ENCODE measurements at places on chromosomes 13 and 19.

- no peak for DNase-seq
These were observed 200.2 kb downstream of the KATNAL1 start for GRCh38 chr13:30107121-30107520.

DNA sequence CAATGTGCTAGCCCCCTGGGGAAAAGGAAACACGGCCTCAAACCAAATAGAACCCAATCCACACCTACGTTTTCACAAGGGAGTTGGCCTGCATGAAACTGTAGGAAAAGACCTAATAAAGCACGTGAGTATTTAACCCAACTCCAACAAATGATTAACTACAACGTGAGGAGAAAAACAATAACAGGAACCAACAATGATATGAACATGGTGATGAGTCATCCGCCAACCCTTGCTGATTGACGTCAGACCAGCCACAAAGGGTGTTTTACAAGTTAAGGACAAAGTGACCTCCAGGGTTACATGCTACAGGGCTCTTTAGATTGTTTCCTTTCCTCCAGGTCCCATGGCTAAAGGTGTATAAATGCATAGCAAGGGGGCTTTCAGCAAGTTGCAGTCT is 460.5 kb downstream of the COG6 start:
- peak; percentile 88 for DNase-seq

DNA sequence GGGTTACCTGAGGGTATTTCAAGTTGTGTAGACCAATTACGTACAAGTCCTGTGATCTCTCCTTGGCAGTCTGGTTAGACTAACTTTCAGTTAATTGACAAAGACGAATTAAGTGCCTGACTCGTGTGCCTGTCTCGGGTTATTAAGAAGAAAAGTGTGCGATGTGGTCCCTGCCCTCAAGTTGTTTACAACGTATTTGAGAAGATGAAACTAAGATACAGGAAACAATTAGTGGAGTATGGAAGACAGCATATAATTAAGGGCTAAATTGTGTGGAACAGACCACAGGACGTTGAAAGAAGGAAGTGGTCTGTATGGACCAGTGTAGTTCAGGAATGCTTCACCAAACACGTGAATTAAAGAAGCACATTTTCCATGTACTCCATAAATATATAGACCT is 49.2 kb downstream of the KLF5 start:
- DNase-seq = no peak

DNA sequence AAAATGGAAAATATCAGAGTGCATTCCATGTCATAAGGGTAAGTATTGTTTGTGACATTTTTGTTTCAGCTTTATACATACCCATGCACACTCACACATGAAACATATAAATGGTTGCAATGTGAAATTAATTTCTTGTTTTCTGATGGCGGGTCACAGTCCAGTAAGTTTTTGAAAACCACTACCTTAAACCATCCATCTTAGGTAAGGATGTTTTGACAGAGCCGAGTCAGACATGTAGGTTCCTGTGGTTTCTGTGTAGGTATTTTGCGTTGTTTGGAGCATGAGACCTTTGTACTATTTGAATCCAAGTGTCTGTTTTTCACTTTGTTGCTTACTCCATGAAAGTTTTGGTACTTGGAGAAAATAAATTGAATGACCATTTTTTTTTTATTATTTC is 121.7 kb downstream of the B3GLCT start:
- DNase-seq = no peak

DNA sequence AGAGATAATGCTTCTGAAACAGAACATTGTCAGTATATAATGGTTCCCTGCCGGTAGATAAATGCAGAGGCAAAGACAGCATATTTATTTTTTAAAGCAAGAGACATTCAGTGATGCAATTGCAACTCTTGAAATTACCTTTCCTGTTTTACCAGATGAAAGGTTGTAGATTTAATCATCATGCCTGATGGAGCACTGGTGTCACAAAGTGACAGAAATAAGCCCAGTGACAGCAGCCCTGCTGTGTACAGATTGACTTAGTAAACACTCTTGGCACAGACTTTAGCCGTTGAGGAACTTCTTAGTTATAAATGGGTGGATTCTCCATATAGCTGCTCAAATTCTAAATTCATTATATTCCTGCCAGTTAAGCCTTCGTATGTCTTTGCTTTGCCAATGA is 172.5 kb downstream of the ITGBL1 start:
- DNase-seq = no peak

DNA sequence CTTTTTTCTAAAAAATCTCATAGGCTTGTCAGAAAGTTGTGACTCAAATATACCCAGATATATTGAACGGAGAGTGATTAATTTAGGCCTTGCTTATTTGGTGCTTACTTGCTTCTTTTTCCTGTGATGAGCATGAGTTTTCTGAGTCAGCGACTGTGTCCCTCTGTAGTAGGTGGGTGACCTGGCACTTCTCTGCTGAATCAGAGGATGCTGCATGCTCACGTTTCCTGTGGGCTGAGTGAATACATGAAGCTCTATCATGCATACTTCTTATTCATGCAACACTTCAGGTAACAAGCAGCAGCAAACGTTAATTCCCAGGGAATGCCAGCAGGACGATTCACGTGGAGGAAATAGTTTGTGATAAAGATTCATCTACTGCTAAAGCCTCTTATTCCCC is 245.0 kb downstream of the KLF5 start:
- DNase-seq = no peak

GRCh38 chr13:85332615-85333014 is 466.6 kb downstream of the SLITRK6 start:
- DNase-seq = no peak

- peak; percentile 71 for DNase-seq
These were observed 7.4 kb downstream of the DBP start for GRCh38 chr19:48629599-48630295.

GRCh38 chr19:58497634-58498170 is 14.1 kb downstream of the SLC27A5 start:
- DNase-seq = no peak

- no peak for DNase-seq
These were observed 194.6 kb downstream of the KLF12 start for GRCh38 chr13:73939603-73940002.

- DNase-seq = no peak
These were observed 328.0 kb downstream of the UQCRFS1 start for GRCh38 chr19:28884786-28885476.

DNA sequence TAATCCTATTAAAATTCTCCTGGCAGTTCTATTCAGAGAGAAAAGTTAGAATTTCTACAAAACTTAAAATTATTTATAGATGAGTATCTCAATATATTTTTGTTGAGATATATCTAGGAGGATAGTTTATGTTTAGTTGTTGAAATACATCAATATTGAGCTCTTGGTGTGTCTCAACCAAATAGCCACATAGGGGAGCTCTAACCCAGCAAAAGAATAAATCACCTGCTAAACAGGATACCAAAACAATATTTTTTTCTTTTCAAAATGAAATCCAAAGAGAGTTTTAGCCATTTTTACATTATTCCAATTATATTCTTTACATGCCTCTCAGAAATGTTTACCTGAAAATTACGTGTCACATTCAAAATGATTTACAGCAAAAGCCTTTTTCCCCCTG is 954.7 kb downstream of the SLITRK6 start:
- peak; percentile 37 for DNase-seq

GRCh38 chr13:101755228-101755887 is 302.9 kb downstream of the ITGBL1 start:
- peak; percentile 27 for DNase-seq

- peak; percentile 75 for DNase-seq
These were observed 22.8 kb upstream of the ITM2B start for GRCh38 chr13:48210178-48210577.

DNA sequence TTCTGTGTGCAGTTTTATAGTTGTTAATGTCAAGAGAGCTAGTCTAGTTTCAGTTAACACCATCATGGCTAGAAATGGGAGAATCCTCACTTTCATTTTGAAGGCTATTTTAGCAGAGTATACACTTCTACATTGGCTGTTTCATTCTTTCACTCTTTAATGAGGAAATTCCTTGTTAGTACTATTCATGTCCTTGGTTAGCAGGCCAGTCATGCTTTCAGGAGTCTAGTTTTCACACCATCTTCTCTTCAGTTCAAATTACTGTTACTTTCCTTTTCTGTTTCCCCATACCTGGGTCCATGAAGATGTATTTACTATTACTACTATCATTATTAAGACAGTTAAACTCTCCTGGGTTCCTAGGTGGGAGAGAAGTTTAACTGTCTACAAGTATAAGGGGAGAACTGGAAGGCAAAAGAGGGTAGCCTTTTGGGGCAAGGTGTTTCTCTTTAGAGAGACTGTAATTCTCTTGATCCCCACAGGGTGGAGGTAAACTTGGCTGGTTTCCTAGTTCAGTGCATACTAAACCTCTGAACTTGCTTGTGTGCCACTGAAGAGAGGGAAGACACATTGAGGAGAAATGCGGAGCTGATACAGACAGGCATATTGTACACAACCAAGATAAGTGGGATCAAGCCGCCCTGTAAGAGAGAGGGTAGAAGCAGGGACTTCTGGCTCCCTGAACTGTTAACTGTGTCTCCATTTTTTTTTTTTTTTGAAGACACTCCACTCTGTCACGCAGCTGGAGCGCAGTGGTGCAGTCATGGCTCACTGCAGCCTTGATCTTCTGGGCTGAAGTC is 41.3 kb upstream of the IGFL4 start:
- DNase-seq = peak; percentile 72

DNA sequence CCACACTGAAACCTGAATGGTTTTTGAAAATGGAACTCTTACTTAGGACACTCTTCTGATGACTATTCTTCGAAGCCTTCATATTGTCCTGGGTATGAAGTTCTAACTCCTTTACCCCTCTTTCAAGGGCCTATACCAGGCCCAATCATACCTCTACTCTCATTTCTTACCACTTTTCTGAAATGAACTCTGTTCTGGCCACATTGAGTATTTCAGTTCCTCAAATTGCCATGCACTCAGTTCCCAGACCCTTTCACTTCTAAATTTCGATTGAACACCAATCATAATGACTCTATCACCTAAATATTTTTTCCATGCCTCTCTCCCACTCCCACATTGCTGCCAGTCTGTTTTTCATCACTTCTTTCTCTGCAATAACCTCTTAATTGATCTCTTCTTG is 53.7 kb downstream of the LACC1 start:
- no peak for DNase-seq

DNA sequence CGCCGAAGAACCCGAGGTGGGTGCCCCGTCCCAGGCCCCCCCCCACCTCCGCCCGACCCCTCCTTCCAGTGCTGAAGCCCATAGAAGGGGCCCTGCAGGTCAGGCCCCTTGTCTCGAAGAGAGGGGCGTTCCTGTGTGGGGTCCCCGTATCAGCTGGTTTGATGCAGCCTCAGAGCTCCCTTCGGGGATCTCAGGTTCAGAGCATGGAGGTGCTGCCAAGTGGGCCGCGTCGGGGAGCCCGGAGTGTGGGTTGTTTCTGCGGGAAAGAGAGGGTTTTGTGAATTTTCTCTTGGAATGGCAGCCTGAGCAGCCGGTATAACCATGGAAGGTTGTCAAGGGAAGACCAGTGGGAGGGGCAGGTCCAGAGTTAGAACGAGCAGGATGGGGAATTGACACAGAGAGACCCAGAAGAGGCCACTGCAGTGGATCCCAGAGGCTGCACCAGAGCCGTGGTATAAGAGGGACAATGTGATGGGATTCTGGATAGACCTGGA is 384 bp downstream of the TRAPPC2B start:
- DNase-seq = peak; percentile 53

DNA sequence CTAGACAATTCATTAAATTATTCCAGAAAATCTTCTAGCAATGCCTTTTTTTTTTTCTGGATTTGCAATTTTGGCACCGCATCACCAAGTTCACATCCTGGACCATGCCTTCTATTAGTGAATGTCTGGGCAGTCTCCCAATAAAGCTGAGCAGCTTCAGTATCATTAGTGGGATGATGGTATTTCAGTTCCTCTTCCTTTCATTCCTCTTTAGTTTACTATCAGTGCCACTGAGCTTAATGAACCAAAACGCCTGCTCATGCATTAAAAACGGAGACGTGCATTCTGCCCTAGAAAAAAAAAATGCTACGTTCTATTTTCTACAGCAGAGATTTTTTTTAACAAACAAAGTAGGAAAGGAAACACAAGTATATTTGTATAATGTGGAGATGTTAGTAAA is 343.0 kb downstream of the PCDH9 start:
- no peak for DNase-seq

GRCh38 chr13:51252954-51253532 is 30.8 kb downstream of the FAM124A start:
- no peak for DNase-seq

DNA sequence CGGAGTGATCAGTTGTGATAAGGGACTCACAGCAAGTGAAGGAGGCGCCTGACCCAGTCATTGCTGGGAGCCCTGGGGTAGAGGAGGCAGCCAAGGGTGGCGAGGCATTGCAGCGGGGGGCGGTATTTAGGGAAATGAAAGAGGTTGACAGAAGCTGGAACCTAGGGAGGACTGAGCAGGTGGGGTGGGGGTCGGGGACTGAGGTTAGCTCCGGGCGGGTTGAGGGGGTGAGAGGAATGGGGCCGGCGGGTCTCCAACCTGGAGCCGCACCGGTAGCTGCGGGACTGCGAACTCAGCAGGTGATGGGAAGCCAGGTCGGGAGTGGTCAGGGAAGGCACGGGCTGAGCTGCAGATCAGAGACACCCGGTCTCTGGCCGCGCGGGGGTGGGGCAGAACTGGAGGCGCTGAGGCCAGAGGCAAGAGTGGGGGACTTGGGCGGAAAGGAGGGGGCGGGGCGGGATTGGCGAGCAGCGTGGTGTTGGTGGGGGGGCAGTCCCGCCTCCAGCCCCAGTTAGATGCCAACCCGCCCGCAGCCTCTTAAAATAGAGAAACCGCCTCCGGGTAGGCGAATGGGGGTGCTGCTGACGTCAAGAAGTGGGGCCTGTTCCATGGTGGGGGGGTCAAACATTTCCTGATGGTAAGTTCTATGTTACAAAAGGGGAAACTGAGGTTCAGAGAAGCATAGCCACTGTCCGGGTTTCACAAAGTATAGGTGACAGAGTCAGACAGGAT is 1.5 kb downstream of the MAST3 start:
- no peak for DNase-seq

GRCh38 chr13:78777976-78778375 is 119.0 kb upstream of the OBI1 start:
- DNase-seq = no peak

DNA sequence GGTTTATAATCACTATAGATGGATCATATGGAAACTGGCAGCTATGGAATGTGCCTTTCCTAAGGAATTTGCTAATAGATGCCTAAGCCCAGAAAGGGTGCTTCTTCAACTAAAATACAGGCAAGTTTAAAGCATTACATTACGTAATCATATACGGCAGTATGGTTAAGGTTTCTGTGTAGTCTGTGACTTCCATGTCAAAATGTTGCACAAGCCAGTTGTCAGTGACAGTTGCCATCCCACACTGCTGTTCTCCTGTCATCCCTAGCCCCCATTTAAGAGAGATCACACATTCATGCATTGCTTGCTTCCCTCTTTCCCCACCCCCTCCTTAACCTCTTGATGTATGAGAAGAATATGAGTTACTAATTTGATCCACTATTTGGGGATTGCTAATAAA is 47.3 kb downstream of the BRCA2 start:
- DNase-seq = no peak

- DNase-seq = no peak
These were observed 33.6 kb downstream of the MTMR6 start for GRCh38 chr13:25253702-25254101.

GRCh38 chr13:46861959-46862358 is 34.9 kb downstream of the HTR2A start:
- no peak for DNase-seq
